Left hindlimb (tissue), 1 donor: ENCODE measurements at places on chromosomes 1 and 21.

- DNase-seq, result no peak
Observed at GRCh38 chr1:32969566-32969965, 5.0 kb upstream of the RNF19B start.

- no peak for DNase-seq
Observed at GRCh38 chr1:60888126-60888525, 194.2 kb upstream of the NFIA start.

DNA sequence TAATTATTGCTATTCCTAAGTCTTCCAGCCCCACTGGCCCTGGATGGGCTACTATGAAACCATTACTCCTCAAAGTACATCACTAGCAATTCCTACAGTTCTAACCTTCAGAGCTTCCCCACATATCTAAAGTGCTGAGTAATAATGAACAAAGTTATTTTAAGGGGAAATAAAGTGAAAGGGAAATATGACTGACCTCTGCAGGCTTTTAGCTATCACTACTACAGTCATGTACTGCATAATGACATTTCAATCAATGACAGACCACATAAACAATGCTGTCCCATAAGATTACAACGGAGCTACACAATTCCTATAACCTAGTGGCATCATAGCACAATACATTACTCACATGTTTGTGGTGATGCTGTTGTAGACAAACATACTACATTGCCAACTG lies 32.5 kb upstream of the ASPM start:
- no peak for DNase-seq

- no peak for DNase-seq
Observed at GRCh38 chr1:33047839-33048305, 11.2 kb upstream of the AK2 start.

- no peak for DNase-seq
Observed at GRCh38 chr1:174114788-174115448, 44.4 kb upstream of the RABGAP1L start.

DNA sequence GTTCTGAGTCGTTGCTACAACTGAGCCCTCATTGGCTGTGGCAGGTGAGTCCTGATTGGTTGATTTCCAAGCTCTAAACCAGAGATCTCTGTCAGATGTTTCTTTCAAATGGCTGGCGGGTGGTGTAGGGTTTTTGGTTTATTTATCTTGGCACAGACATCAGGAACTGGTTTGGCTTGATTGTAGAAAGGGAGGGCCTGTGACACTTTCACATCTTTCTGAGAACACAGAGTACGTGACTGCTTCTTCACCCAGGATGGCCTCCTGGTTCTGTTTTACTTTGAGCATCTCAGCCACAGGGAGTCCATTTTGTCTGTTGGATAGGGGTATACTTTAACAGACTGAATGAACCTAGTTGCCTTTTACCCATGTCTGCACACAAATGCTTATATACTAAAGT lies 89.4 kb upstream of the GPR52 start:
- DNase-seq, result no peak

- DNase-seq, result no peak
Observed at GRCh38 chr1:114610546-114611245, 29.3 kb upstream of the BCAS2 start.

DNA sequence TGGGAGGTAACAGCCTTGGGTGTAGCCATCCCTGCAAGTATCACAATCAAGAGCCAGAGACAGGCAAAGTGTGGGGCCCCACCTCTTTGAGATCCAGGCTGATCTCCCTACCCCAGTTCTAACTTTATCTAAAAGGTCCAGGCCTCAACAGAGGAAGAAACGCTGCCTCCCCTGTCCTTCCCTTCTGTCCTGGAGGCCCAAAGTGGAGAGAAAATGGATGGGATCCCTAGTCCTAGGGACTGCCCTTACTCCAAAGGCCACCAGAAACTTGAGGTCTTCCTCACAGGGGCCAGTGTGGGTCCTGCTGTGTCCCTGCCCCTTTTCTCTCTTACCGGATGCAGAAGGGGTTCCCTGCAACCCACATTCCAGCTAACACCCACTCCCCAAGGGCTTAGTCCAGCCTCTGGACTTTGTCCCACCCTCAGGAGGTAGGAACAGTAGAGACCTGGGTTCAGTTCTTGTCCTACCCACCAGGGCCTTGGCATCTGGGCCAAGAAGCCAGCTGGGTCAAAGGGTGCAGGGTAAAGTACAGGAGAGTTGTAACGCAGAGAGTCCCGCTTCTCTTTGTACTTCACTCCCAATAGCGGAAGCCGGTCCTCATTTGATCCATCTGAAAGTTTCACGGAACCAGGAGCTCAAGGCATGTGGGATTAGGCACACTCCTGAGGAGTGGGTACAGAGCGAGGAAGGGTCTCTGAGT lies 1.9 kb downstream of the HDGF start:
- no peak for DNase-seq

- no peak for DNase-seq
Observed at GRCh38 chr1:235822685-235823084, 44.0 kb downstream of the LYST start.

DNA sequence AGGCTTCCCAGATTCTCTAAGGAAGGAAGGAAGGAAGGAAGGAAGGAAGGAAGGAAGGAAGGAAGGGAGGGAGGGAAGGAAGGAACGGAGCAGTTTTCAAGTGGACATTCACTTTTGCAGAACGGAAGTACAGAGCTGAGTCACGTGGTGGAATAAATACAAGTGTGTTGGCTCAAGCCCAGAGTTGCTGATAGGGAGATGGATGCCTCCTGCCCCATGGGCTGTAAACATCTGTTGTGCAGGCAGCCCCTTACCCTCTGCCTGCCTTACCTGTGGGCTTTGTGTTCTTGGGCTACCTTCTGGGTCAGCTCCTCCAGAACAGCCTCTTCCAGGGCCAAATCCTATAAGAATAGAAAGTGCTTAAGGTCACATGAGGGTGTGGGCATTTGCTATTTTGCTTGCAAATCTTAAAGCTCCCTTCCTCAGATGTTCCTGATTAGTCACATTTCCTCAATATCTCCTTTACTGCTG lies 121.7 kb downstream of the SMYD2 start:
- DNase-seq, result no peak

DNA sequence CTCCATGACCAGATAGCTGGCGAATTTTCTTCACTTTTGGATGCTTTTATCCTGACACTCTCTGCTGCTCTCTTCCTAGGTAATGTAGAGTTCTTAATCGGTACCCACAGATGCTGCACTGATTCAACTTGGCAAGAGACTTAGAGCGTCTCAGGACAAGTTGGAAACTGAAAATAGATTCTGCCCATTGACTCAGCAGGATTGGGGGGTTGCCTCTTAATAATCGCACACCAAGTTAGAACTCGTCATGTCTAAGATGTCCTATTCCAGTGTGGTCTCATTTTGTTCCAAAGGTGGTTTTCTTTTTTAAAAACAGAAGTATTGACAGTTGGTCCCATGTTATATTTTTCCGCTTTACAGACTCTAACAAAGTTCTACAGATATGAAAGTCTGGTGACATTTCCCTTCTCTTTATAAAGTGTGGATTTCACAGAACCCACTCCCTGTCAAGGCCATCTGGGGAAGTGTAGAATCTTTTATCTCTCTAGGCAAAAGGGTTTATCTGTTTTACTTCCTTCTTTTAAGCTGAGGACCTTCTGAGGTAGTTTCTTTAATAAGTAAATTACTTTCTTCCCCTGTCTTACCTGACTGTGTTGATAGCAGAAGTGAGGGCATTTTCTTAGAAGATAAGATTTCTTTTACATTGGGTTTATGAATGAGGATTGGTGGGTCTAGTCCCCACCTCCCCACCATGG lies 12.1 kb upstream of the DIPK1A start:
- no peak for DNase-seq

DNA sequence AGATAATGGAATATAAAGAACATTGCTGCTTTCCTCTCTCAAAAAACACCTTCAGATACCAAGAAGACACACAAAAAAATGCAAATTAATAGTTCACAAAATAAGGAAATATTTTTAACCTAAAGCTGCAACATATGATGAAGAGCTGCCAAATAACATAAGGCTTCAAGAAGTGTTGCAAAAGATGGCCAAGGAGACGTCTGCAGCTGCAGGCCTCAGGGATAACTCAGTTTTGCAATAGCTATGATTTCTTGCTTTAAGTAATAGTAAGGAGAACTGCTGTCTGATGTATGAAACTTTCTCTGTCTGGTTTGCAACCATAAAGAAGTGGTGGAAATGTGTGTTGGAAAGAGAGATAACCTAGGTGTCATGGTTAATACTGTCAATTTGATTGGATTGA lies 1237.5 kb downstream of the MRPL39 start:
- no peak for DNase-seq

GRCh38 chr1:182889997-182890396 lies 50.9 kb downstream of the DHX9 start:
- DNase-seq, result no peak

- DNase-seq, result no peak
Observed at GRCh38 chr1:156508955-156509234, 8.3 kb upstream of the MEF2D start.

- DNase-seq, result no peak
Observed at GRCh38 chr1:64072089-64072793, 131.2 kb upstream of the UBE2U start.

DNA sequence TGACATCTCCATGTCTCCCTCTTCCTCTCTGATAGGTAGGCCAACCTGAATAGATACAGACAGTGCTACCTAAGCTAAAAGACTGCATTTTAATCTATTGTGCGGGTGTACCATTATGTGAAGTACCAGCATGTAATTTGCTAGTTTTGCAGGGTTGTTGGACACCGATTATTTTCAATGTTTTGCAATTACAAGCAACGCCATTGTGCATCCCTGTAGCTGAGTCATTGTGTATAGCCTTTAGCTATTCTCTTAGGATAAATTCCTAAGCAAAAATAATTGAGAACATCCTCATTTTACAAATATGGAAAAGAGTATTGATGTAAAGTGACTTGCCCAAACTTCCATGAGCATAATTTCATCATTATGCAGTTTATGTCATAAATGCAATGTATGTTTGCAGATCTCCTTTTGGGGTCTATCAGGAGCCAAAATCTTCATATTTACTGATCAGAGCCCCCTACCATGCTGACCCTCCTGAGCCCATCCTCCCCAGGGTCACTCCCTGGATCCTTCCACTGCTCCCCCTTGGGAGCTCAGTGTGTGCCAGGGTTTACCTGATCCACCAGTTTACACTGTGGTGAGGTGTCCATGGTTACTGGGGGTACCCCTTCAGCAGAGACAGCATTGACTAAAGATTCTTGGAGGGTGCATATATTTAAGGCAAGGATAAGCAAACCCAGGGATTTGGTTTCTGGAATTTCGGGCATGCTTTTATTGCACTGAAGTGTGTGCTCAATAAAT lies 80.6 kb downstream of the CCDC185 start:
- no peak for DNase-seq

GRCh38 chr1:41102653-41103052 lies 81.1 kb upstream of the SLFNL1 start:
- DNase-seq, result no peak

DNA sequence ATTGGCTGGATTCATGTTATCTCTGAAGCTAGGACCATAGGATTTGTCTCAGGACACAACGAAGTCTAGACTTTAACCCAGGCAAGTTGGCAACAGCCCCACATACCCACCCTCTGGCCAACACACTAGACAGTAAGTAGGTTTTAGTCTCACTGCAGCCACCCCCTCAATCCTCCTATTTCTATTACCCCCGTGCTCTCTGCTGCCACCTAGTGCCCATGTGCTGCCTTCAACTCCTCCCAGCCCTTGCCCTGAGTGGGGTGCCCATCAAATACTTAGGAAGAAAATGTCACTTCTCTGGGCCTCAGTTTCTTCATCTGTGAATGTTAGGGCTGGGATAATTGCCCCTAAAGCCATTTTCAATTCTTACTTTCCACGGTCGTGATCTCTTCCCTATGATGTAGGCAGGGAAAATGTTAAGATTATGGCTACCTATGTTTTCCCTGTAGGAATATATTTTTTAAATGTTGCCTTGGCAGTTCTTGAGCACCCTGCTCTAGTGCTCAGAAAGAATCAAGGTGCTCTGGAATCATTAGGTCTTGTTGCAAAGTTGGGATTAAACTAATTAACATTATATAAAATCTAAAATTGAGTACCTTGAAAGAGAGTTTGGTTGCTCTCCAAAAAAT lies 213.0 kb downstream of the LMX1A start:
- no peak for DNase-seq

- no peak for DNase-seq
Observed at GRCh38 chr1:31767225-31767624, 3.1 kb upstream of the ADGRB2 start.

GRCh38 chr1:111895469-111895868 lies 94.0 kb downstream of the KCND3 start:
- DNase-seq, result no peak
